ENCODE measurements at places on chromosomes 11 and 22. TPM values are rescaled to one million over a fixed set of nuclear protein-coding genes. Genes with fewer than 3 reads are reported as not detected.

GRCh38 chr22:36822581-36822980, 5.7 kb upstream of the PVALB start:
- no peak for DNase-seq

DENND5A gene
- 113 TPM for total RNA-seq

DMC1 gene
- total RNA-seq, result not detected

DNA sequence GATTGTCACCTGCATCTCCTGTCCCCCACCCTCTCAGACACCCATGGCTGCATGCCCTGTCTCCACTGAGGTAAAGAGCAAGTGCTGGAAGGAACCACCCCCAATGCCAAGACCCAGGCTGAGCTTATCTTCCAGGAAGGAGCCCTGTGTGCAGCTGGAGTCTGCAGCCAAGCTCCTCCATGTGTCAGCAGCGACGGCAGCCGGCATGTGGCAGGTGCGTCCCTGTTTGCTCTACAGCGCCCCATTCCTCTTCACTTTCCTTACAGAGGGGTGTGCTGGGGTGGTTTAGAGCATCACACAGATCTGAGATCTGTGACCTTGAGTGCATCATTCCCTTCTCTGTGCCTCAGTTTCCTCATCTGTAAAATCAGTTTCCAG, 7.7 kb upstream of the MN1 start:
- no peak for DNase-seq

DNA sequence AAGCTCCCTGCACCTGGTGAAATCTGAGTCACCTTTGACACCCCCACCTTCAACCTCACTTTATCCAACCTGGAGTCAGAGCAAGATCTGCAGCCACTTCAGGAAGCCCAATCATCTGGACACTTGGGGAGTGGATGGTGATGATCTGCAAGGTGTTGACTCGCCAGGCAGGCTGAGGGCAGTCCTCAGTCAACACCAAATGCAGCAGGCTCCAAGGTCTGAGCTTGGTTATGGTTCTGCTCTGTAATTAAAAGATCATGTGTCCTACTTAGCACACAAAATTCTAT, 446.9 kb downstream of the BRD1 start:
- DNase-seq, result no peak

DNA sequence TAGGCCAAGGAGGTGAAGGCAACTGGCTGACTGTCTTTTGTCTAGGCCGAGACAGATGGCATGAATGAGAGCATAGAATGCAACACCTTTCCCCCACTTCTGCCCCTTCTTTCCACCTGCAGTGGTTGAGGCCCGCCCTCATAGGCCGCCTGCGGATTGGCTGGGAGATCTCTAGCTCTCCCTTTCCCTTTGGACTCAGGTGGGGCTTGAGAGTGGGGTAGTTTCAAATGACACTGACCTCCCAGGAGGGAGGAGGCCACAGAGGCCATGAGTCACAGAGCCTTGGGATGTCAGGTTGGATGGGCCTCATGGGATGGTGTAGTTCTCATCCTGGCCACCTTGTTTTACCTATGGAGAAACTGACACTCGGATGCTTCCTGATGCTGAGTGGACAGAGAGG, 9.1 kb downstream of the MICAL2 start:
- no peak for DNase-seq

- no peak for DNase-seq
Observed at GRCh38 chr22:30332994-30333706, 6.4 kb upstream of the TBC1D10A start.

RCOR2 gene
- total RNA-seq, result 17.9 TPM

- DNase-seq, result no peak
Observed at GRCh38 chr11:27535103-27535502, 28.5 kb upstream of the LIN7C start.

SIDT2 gene
- 13.7 TPM for total RNA-seq

DNA sequence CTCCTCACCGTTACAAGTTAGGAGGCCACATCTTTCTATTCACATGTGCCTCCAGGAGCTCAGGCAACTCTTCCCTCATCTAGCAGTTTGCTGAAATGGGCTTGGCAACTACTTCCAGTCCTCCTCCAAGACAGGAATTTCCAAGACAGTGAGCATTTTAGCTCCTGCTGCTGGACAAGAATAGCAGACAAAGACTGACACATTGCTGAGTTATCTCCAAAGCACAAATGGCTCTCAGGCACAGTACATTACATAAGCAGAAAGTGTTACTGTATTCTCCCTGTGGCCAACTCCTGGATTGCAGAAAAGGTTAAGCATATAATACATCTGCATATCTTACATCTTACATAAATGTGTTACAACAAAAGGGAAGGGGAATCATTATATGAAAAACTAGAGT, 83.2 kb upstream of the POU2AF2 start:
- DNase-seq, result no peak

B3GAT3 gene
- total RNA-seq, result 23.4 TPM

GRCh38 chr11:35914816-35915215, 29.0 kb upstream of the LDLRAD3 start:
- no peak for DNase-seq

DNA sequence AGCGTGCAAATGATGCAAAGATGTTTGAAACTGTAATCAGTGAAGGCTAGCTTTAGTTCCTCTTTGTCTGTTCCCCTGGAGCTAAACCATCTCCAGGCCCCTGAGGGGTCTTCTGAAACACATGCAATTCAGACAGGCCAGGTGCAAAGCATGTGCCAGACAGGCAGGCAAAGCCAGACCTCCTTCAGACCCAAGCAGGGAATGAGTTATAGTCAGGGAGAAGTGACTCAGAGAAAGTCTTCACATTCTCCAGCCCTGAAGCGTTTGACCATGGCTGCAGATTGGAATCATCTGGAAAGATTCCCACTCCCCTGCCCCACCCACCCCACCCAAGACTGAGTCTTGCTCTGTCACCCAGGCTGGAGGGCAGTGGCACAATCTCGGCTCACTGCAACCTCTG, 187.0 kb upstream of the ISX start:
- no peak for DNase-seq

- peak; percentile 57 for DNase-seq
Observed at GRCh38 chr22:44026630-44027511, 2.8 kb downstream of the PARVB start.

CCDC81 gene
- total RNA-seq, result 1.2 TPM

KDM4E gene
- total RNA-seq, result not detected

GRCh38 chr22:43447380-43447779, 35.6 kb downstream of the MPPED1 start:
- DNase-seq, result no peak

DNA sequence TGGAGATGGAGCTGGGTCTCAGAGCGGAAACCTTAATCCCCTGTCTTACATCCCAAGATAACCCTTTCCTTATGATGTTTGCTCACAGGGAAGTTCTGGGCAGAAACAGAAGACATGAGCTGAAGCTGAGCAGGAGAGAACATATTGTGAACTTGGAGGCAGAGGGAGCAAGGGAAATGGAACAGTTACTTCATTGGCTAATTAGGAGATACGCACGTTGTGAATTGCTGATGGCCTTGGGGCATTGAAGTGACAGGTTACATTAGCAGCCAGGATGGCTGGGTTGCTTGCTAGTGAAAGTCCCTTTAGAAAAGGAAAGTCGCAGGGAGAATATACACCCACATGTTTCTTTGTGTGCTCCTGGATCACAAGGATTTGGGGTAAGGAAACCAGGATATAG, 48.7 kb downstream of the TENM4 start:
- DNase-seq, result no peak

DERL3 gene
- not detected for total RNA-seq

- DNase-seq, result no peak
Observed at GRCh38 chr22:26430600-26430999, 1.5 kb downstream of the ASPHD2 start.

CEP164 gene
- 13.5 TPM for total RNA-seq

P4HA3 gene
- not detected for total RNA-seq

DNA sequence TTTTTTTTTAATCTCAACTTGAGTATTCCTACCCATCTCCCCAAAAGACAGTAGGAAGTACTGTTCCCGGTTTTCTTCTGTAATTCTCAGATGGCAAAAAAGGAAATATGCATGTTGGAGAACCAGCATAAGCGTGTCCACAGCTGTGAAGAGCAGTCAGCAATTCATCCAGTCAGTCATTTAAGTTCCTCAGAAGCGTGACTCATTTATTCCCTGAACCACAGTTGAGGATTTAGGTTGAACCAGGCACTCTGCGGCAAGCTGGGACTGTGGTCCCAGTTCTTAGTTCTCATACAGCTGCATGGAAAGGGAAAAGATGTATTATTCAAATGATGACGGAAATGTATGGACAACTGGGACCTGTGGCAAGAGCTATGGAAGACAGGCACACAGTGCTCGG, 61.0 kb upstream of the MYO18B start:
- peak; percentile 99 for DNase-seq

GRCh38 chr11:87265132-87265531, 227.4 kb downstream of the TMEM135 start:
- no peak for DNase-seq

GRCh38 chr22:41524809-41525449, 19.3 kb downstream of the POLR3H start:
- no peak for DNase-seq

DNA sequence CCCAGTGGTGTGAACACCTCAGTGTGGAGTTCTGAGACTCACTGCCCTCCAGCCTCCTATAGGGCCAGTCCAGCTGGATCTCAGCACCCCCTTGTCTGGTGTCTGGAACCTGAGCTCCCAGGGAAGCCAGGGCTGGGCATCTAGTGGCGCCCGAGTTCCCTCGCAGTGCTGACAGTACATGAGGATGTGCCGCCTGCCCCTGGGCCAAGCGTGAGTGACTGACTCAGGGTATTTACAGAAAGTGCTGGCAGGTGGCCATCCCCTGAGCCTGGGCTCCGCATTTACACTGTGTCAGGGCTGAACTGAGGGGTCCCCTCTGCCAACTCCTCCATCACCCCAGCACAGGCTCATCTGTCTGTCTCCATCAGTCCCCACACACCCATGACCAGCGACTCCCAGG, 185.3 kb downstream of the BRD1 start:
- DNase-seq, result no peak

DNA sequence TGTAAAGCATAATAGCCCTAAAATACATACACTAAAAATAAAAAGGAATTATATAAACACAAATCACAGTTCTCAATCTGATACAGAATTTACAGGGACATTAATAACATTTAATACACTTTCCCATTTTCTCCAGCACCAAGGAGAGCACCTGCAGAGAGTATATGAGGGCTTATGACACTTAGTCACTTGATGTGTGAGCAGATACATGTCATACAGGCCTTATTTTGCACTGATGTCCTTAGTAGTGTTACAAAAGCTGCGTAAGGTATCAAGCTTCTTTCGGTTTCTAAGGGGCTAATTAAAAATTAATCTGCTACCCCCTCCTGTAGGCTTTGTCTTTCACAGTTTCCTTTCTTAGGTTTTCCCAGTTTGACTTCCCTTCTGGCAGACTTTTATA, 61.3 kb downstream of the TRIM44 start:
- DNase-seq, result no peak

- no peak for DNase-seq
Observed at GRCh38 chr11:106305458-106305857, 228.0 kb downstream of the AASDHPPT start.

TSSK2 gene
- not detected for total RNA-seq

NUDT22 gene
- 21.1 TPM for total RNA-seq

DNA sequence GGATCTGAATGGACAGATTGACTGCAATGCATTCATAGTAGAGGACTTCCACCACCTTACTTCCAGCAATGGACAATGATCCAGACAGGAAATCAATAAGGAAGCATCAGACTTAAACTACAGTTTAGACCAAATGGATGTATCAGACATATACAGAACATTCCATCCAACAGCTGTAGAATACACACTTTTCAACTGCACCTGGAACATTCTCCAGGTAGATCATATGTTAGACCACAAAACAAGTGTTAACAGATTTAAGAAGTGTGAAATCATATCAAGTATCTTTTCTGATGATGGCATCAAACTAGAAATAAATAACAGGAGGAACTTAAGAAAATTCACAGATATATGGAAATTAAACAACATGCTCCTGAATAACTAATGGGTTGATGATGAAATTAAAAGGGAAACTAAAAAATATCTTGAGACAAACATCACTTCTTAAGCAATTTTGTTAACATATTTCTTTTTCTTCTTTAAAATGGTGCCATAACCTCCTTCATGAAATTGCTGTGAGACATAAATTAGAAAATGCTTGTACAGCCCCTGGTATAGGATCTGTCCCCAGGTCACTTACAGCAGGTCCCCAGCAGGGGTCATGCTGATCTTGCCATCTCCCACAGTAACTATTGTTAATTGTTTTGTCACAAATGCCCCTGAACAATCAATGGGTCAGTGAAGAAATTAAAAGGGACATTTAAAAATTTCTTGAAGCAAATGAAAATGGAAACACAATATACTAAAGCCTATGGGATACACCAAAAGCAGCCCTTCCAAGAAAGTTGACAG, 100.0 kb upstream of the OR4B1 start:
- DNase-seq, result no peak

KDM4D gene
- total RNA-seq, result 1.9 TPM

GRCh38 chr22:28417431-28417830, 262.2 kb downstream of the TTC28 start:
- DNase-seq, result no peak

DNA sequence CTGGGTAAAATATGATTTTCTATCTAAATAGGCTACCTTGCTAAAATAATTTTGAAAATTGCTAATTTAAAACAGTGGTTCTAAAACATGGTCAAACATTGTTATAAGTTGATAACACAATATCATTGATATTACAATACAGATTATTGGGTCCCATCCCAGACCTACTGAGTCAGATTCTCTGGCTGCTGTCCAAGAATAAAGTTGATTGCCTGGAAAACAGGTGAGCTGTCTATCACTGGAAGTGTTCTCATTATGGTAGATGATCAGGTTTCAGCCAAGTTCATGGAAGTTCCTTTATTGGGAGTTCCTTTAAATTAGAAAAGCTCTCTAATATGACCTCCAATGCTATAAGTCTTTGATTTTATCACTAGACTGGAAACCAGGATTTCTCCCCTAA, 52.3 kb downstream of the SC5D start:
- DNase-seq, result no peak

DNA sequence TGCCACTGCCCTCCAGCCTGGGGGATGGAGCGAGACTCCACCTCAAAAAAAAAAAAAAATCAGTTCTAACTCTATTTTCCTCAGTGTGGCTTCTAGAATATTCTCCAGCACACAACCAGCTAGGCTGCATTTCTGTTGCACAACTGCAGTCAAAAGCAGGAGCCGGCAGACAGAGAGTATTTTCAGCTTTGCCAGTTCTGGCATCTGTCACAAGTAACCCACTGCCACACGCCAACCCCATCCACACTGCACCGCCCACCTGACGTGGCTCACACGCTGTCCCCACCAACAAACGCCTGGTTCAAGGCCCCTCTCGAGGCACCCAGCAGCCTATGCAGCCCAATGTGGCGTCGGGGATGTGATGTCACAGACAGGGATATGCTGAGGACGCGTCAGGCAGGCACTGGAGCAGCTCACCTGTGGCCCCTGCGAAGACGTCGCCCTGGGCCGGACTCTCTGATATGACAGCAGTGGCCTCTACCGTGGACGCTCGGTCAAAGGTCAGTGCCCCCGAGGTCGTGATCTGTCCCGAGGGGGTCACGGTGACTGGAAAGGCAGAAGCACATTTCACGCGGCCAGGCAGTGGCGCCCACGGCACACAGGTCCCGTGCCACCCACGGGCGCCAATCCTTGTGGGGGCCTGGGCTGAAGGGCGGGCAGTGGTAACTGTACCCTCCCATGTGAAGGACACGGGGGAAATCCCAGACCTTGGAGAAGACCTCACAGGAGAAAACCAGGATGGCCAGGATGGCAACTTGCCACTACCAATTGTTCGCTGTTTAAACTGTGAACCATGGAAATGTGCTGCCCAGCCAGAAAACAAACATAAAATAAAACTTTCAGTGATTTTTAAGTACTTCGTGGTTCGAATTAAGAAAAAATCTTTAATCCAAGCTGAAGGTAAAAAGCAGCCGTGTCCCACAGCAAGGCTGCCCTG, 15.5 kb downstream of the DEAF1 start:
- no peak for DNase-seq
